SJSA1 (cell line): ENCODE measurements at places on chromosomes 2 and 18. TPM values are rescaled to one million over a fixed set of nuclear protein-coding genes. Genes with fewer than 3 reads are reported as not detected.

Gene SRD5A2
- total RNA-seq, result not detected in 2 replicates

Gene UGT1A8
- not detected in 2 replicates for total RNA-seq

Gene ZNF512
- 35.2 and 52.8 TPM in 2 replicates for total RNA-seq

Gene DSC3
- total RNA-seq, result 13.9 and 20.0 TPM in 2 replicates

Gene SKA1
- 70.2 and 71.5 TPM in 2 replicates for total RNA-seq

Gene GNLY
- total RNA-seq, result not detected in 2 replicates

Gene DNAH6
- total RNA-seq, result 0.58 and 1.1 TPM in 2 replicates

Gene MLPH
- 0.50 TPM in 1 of 2 replicates, not detected in the other for total RNA-seq

Gene TRIM43B
- not detected in 2 replicates for total RNA-seq

Gene RFX8
- 0.68 TPM in 1 of 2 replicates, not detected in the other for total RNA-seq

Gene IL36RN
- not detected in 2 replicates for total RNA-seq

Gene EVA1A
- 152 and 214 TPM in 2 replicates for total RNA-seq

Gene PLCL1
- 0.03 TPM in 1 of 2 replicates, not detected in the other for total RNA-seq

Gene MRPL53
- total RNA-seq, result 30.4 and 55.7 TPM in 2 replicates

Gene NPPC
- total RNA-seq, result not detected in 2 replicates

Gene CD226
- total RNA-seq, result 0.39 TPM in 1 of 2 replicates, not detected in the other

Gene NEB
- 0.03 TPM in 1 of 2 replicates, not detected in the other for total RNA-seq

Gene KLHL14
- not detected in 2 replicates for total RNA-seq

Gene NAT8
- not detected in 2 replicates for total RNA-seq

Gene ADD2
- total RNA-seq, result not detected in 2 replicates

Gene GRP
- not detected in 2 replicates for total RNA-seq

Gene VPS4B
- total RNA-seq, result 40.6 and 47.8 TPM in 2 replicates

Gene SCYGR4
- total RNA-seq, result not detected in 2 replicates

Gene C2orf92
- total RNA-seq, result 0.24 TPM in 1 of 2 replicates, not detected in the other

Gene ALPI
- not detected in 2 replicates for total RNA-seq

Gene TSN
- 89.6 and 92.0 TPM in 2 replicates for total RNA-seq

Gene NCKAP5
- 1.2 and 2.5 TPM in 2 replicates for total RNA-seq

Gene SAG
- total RNA-seq, result not detected in 2 replicates

Gene CDH20
- not detected in 2 replicates for total RNA-seq

Gene PPP1R1C
- 0.32 TPM in 1 of 2 replicates, not detected in the other for total RNA-seq

Gene RIOK3
- 49.5 and 50.2 TPM in 2 replicates for total RNA-seq

Gene CIB4
- not detected in 2 replicates for total RNA-seq

Gene ANTXR1
- total RNA-seq, result 19.4 and 30.8 TPM in 2 replicates

Gene TM4SF20
- total RNA-seq, result not detected in 2 replicates
